ENCODE measurements at places on chromosomes 4 and X. TPM values are rescaled to one million over a fixed set of nuclear protein-coding genes. Genes with fewer than 3 reads are reported as not detected.

The VCX2 gene
- not detected for total RNA-seq

The HSFX3 gene
- total RNA-seq: not detected

The IRS4 gene
- total RNA-seq: not detected

The ARHGAP36 gene
- total RNA-seq: not detected

The RAB33A gene
- 3.8 TPM for total RNA-seq

The PNMA6A gene
- total RNA-seq: 8.1 TPM

The RFC1 gene
- 35.7 TPM for total RNA-seq

The HTN3 gene
- not detected for total RNA-seq

The HPGDS gene
- total RNA-seq: not detected

The EDA gene
- 0.73 TPM for total RNA-seq

The SLC2A9 gene
- 2.8 TPM for total RNA-seq

The BRS3 gene
- not detected for total RNA-seq

The GRIPAP1 gene
- 20.5 TPM for total RNA-seq

The FOXO4 gene
- 7.8 TPM for total RNA-seq

The MAGEA12 gene
- total RNA-seq: not detected

The MAOA gene
- total RNA-seq: 15.0 TPM

The NLGN4X gene
- under 0.01 TPM for total RNA-seq

The F8A3 gene
- 4.9 TPM for total RNA-seq

The OTUD6A gene
- not detected for total RNA-seq

The MMRN1 gene
- not detected for total RNA-seq

The CYBB gene
- total RNA-seq: under 0.01 TPM

The GPRASP1 gene
- 4.2 TPM for total RNA-seq

The PRSS12 gene
- 158 TPM for total RNA-seq

The SSX3 gene
- total RNA-seq: not detected

The VSIG1 gene
- not detected for total RNA-seq

The MAPK10 gene
- 35.8 TPM for total RNA-seq

The EVC2 gene
- 12.7 TPM for total RNA-seq

The MTTP gene
- total RNA-seq: 0.15 TPM

The RHOH gene
- not detected for total RNA-seq

The SLC9B1 gene
- 1.7 TPM for total RNA-seq

The PCDH18 gene
- total RNA-seq: 382 TPM

The GPC4 gene
- 0.33 TPM for total RNA-seq

The DUX4 gene
- not detected for total RNA-seq

The DRD5 gene
- total RNA-seq: not detected

The PLP1 gene
- 1.5 TPM for total RNA-seq

The CXCL8 gene
- 0.58 TPM for total RNA-seq

The PRKG2 gene
- 23.3 TPM for total RNA-seq

The CENPVL3 gene
- not detected for total RNA-seq

The SSX1 gene
- not detected for total RNA-seq

The USP51 gene
- total RNA-seq: 1.9 TPM

The AMTN gene
- total RNA-seq: not detected

The FAM53A gene
- total RNA-seq: 2.3 TPM

The XAGE5 gene
- total RNA-seq: not detected

The ADH1A gene
- total RNA-seq: not detected

The HTR2C gene
- total RNA-seq: not detected
